ENCODE measurements at places on chromosomes 7 and 10.

- no peak for DNase-seq
Observed at GRCh38 chr7:3201306-3201705, 99.7 kb upstream of the SDK1 start.

- DNase-seq = no peak
Observed at GRCh38 chr7:87345962-87346371, 503 bp downstream of the CROT start.

- no peak for DNase-seq
Observed at GRCh38 chr10:107614939-107615685, 450.6 kb upstream of the SORCS1 start.

DNA sequence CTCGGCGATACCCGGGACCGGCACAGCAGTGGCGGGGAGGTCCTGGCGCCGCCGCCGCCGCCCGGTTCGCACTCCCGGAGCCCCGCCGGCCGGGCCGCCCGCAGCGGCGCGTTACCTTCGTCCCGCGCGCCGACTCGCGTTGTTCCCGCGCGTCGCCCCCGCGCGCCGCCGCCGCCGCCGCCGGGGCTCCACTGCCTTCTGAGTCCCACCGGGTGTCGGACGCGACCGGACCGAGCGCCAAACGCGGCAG lies at the start of gene EZH2:
Gene EZH2 (minus strand): TSS at position 243 of the 250 bp plus-strand sequence. CDS start 36,993 bp downstream, outside the sequence.
- no peak for DNase-seq

DNA sequence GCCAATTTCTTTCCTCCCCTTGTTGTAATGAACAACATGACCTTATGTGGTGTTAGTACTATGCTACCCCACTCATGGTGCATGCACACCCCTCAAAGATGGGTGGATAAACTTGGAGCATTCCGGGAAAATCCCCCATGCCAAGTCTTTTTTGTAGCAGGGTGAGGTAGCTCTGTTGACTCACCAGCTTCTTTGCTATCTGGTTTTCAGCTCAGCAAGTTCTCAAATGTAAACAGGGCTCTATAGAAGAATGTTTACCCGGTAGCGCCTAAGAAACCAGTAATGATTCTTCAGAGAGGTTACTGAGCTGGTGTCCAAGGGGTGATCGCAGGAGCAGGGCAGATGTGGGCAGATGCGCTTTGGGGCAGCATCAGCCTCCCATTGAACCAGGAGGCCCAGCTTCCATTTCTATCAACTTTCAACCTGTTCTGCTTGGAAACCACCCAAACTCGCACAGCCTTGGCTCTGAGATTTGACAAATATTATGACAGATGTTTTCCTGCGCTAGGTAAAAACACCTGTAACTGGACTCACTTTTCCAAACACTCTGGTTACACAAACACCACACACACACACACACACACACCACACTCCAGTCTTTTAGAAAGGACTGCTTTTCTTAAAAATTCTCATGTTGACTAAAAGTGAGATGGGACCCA lies 87.8 kb downstream of the ZRANB1 start:
- DNase-seq = no peak

DNA sequence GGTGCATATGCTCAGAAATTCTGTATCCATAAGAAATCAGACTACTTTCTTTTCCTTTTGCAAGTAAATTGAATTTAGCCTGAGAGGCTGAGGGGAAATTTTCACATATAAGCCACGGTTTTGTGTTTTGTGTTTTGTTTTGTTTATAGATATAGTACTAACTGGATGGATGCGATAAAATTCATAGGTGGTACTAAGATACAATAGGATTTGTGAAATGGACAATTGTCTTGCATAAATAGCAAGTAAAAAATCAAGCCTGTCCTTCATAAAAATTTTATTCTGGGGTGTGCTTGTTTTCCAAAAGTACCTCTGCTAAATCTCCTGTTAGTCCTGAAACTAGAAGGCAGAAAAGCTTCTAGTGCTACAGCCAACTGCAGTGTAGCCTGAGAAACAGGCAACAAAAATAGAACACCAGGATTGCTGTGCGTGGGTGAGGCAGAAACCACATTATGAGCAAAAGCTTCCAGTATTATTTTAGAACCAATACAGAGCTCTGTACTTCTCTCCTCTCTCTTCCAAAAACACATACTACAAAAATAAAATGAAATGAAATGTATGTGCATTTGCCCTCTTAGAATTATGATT lies 634 bp upstream of the HDAC9 start:
- no peak for DNase-seq

DNA sequence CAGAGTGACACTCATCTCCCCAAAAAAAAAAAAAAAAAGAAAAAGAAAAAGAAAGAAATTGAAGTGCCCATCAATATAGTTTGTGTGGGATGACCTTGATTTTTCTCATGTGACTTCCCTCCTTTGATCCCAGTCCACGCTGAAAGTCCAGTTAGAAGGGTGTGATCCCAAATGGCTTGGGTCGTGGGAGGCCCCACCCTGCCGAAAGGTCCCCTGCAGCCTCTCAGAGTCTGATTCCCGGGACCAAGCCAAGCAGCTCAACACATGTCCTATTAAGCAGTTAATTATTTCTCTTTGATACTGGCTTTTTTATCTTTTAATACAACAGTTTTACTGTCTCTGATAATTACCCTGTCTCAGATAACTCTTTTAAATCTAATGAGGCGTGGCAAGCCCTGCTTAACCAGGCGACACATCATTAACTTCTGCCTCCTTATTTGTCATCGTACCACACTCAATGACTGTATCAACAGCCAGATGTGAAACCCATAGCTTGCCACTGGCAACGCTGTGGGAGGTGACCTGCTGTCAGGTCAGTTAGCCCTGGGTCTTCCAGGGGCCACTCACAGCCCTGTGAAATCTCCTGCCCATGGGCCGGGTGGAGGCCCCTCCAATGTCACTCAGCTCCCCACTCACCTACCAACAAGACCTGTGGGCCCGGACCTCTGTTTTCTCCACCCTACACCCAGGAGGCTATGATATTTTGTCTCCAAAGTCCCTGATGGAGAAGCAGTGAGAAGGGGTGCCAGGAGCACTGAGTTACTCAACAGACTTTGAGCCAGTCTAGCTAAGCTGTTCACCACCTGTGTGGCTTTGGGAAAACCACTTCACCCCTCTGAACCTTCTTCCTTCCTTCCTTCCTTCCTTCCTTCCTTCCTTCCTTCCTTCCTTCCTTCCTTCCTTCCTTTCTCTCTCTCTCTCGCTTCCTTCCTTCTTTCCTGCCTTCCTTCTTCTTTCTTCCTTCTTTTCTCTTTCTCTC lies 110.0 kb upstream of the SFMBT2 start:
- DNase-seq = no peak

DNA sequence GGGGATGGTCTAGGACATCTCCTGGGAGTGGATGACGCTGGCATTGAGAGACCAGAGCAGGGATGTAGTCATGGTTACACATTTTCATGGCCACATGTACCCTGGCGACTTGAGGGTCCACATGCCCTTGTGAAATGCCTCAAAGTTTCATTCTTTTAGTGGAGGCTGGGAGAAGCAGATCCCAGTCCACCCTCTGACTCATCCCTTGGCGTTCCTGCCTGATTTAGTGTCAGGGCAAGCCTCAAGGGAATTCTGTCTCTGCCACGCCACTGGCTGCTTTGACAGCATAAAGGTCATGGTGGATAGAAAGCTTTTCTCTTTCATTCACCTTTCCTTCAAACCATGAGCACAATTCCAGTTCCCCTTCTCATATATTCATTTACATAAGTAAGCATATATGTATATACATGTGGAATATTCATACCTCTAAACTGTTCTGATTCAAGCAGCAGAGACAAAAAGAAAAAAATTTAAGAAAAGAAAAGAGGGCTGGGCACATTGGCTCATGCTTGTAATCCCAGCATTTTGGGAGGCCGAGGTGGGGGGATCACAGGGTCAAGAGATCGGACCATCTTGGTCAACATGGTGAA lies 21.8 kb upstream of the KIF5B start:
- DNase-seq = no peak

- no peak for DNase-seq
Observed at GRCh38 chr10:93854975-93855374, 38.8 kb upstream of the SLC35G1 start.

Data from stimulated activated CD4-positive, alpha-beta T cell treated with anti-CD3 and anti-CD28 coated beads, Interleukin-1b, Interleukin-23, amount 100 ng/mL, for 1 hour (primary cell).